ENCODE measurements at places on chromosomes 5 and 9. TPM values are rescaled to one million over a fixed set of nuclear protein-coding genes. Genes with fewer than 3 reads are reported as not detected.

DNA sequence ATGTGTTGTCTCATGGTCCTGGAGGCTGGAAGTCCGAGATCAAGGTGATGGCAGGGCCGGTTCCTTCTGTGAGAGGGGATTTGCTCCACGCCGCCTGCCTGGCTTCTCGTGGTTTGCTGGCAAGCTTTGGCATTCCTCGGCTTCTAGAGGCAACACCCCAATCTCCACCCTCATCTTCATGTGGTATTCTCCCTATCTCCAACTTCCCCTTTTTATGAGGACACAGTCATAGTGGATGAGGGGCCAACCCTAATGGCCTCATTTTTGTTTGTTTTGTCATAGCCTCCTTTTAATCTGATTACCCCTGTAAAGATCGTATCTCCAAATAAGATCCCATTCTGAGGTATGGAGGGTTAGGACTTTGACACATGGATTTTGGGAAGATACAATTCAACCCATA, 41.7 kb upstream of the CLK4 start:
- no peak for DNase-seq

DNA sequence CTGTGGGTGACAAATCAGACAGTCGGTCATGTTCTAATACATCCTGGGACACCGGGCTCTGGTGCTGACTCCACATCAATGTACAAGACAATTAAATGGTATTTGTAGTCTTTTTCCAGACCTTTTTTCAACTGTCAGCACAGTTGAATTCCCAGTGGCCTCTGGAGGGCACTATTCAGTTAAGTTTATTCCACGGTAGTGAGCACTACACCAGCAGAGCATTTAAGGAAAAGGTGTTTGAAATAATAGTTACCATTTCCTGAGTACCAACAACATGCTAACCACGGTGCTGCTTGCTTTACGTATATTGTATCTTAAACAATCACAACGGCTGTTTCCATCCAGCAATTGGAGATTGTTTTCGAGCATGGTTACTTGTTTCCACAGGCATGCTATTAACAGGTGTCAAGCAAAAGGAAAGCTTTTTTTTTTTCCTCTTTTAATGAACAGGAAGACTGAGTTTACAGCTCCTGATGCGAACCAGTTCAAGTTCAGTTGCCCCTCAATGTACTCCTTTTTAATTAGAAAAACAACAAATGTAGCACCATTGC, 186.7 kb downstream of the PDZD2 start:
- peak; percentile 66 for DNase-seq

HNRNPAB gene
- 147 TPM for total RNA-seq

DNA sequence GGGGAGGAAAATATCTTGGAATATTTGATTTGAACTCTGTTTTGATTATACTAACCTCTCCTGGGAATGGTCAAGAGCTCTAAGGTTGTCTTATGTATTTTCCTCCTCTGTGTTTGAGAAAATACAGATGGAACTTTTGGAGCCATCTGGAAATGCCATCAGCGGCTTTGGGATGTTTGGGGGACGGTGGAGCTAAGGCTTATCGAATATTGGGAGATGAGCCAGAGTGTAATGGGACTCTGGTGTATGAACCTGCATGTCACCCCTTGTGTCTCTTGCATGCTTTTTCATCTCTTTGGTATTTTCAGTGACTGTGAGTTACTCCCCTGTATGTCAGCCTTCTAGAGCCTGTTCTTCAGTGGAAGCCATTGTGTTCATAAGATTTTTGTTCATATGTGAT, 180.0 kb upstream of the OTULINL start:
- no peak for DNase-seq

GRCh38 chr5:177357146-177357458, 622 bp upstream of the RGS14 start:
- no peak for DNase-seq

Measured in HFFc6 (cell line).